ENCODE measurements at places on chromosomes 2 and 18.

- DNase-seq = no peak
Measured at GRCh38 chr2:3864943-3865865, 161.8 kb downstream of the DCDC2C start.

DNA sequence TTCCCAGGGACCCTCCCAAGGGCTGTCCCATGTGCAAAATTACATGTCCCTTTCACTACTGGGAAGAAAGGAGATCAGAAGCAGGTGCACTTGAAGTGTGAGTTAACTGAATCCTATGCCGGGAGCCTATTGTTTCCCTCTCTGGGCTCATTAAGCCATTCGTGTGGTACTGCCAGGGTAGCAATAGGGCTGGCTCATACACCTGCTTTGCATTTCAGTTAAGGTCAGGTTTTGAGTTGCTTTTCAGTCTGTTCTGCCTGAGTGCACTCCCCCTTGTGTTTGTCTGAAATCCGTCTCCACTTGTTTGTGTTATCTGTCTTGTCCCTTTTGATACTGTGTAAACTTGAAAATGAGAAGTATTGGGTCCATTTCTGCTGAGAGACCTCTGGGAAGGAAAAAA, 1232.6 kb upstream of the NRXN1 start:
- no peak for DNase-seq

- DNase-seq = no peak
Measured at GRCh38 chr2:167335541-167335992, 447.3 kb downstream of the XIRP2 start.

DNA sequence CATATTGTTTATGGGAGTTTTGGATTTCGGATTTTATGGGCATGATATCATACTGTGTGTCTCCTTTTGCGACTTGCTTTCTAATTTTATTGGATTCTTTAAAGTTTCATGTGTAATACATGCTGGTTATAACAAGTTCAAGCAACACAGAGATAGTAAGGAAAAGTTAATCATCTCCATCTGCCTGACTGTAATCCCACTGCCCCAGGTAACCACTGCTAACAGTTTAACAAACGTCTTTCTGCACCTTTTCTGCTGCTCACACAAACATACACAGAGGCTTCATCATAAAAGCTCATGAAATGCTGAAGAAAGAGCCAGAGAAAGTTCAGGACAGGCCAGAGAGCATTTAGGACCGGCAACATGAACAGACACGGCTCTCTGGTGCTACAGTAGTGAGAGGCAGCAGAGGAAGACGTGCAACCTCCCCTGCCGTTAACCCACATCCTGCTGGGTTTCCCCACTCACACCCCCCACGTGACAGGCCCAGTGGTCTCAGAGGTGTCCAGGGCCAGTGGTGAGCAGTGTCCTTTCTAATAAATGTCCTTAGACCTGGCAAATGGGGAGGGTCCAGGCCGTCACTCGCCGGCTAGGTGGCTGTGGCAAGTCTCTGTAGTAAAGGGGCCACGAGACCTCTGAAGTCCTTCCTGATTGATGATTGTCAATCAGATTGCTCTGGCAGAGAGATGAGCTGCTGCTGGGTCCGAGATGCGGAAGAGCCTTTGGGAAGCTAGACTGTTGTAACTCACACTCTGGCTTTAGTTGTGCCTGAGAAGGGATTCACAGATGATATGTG, 43.0 kb upstream of the SLC1A4 start:
- no peak for DNase-seq

- no peak for DNase-seq
Measured at GRCh38 chr2:23826040-23826439, 100.9 kb downstream of the ATAD2B start.

- DNase-seq = no peak
Measured at GRCh38 chr18:55245211-55245614, 286.0 kb upstream of the CCDC68 start.

All from BE2C (cell line).